ENCODE measurements at places on chromosomes 5 and 9.

DNA sequence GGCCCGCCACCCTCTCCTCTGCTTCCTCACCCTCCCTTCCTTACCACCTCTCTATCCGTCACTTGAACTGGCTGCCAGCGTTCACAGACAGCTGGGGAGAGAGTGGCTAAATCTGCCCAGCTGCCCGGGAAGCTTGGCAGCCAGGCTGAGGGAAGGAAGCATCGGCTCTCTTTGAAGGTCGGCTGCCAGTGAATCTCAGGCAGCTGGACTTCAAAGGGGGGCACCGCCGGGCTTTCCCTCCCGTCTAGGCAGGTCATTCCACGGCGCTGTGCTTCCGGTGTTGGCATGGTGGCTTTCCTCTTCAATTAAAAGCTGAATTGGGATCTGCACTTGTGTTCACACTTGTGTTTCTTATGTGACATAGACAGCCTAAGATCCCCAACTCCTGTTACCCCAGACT, 174.0 kb downstream of the GDNF start:
- peak; percentile 13 for ATAC-seq

DNA sequence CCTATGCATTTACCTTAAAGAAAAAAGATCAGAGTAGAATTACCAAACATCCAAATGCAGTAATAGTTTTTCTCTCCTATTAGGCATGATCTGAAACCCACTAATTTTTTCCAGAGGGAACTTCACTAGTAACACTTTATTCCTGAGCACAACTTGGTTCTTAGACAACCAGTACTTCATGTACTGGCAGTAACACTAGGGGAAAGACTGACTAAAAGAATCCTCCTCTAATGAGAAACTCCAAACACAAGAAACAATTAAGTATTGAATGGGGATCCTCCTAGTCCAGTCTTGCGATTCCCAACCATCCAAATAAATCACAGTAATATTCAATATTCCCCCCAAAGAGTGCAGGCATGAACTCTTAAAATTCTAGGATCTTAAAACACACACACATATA, 48.9 kb downstream of the ZNF608 start:
- no peak for ATAC-seq

- no peak for ATAC-seq
Measured at GRCh38 chr9:110842986-110843385, 174.4 kb downstream of the MUSK start.

DNA sequence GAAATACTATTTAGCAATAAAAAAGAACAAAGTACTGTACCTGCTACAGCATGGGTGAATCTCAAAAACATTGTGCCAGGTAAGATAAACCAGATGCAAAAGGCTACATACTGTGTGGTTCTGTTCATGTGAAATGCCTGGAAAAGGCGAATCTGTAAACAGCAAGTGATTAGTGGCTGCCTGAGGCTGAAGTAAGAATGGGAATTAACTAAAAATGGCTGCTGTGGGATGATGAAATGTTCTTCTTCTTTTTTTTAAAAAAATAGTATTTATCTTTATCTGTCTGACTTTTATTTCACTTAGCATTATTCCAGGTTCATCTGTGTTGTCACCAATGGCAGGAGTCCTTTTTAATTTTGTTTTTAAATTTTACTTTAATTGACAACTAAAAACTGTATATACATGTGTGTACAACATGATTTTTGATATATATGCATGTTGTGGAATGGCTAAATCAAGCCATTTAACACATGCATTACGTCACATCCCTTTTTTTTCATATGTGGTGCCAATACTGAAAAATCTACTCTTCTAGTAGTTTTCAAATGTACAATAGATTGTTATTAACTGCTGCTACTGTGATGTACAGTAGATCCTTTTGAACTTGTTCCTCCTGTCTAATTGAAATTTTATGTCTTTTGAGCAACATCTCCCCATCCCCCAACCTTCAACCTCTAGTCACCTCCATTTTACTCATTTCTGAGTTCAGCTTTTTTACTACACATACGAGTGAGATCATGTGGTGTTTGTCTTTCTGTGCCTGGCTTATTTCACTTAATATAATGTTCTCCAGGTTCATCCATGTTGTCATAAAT, 62.9 kb upstream of the TNFAIP8 start:
- no peak for ATAC-seq

DNA sequence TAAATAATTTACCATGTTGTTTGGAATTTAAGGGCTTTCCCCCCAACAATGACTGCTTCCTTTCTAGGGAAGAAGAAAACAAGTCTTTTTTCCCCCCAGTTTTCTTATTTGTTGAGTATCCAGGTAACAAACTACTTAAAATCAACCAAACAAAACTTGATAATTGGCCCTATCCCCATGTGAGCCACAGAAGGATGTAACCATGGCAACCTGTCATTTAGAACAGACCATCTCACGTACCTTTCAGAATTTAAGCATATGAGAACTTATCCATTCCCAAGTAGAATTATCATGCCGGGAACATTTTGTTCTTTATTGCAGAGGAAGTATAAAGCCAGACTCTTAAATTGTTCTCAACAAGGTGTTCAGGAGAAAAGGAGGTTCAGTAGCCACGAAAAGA, 392.3 kb downstream of the CETN3 start:
- no peak for ATAC-seq

- no peak for ATAC-seq
Measured at GRCh38 chr9:96522366-96522765, 72.4 kb downstream of the HABP4 start.

- no peak for ATAC-seq
Measured at GRCh38 chr5:101611039-101611438, 685.0 kb downstream of the SLCO4C1 start.

DNA sequence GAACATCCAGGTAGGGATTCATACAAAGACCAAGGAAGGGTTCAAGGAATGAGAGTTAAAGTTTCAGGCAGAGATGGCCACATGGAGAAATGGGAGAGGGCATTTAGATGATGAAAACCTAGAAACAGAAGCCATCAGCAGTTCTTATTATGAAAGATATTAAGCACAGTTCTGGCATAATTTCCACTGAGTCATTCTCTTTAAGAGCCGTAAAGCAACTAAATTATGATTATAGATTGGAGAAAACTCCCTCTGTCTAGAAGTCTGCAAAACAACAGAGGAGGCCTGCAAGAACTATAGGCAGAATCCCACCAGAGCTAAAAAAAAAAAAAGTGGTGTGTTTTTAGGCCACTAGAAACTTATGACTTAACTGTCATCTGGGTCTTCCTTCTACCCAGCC, 157.1 kb upstream of the MPDZ start:
- ATAC-seq, result no peak

DNA sequence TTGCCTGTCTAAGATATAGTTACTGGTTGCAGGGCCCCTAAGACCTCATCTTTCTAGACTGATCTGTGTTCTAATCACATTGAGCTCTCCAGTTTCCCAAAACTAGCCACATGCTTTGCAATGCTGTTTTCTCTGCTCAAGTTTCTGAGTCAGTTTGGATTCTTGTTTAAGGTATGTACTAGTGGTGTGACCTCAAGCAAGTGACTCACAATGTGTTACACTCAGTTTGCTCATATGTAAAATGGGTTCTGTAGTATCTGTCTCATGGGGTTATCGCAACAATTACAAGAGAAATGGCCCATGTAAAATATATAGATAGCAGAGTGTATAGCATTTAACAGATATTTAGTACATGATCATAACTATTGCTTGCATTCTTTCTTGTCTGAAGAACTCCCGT, 153.1 kb upstream of the ELL2 start:
- ATAC-seq, result peak; percentile 68

DNA sequence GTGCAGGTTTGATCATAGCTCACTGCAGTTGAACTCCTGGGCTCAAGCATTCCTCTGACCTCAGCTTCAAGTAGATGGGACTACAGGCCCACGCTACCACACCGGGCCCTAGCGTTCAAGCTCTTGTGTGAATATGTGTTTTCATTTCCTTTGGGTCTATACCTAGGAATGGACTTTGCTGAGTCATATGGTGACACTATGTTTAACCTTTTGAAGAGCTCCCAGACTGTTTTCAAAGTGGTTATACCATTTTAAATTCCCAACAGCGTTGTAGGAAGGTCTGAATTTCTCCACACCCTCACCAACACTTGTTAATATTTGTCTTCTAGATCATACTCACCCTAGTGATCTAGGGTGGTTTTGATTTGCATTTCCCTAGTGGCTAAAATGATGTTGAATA, 33.5 kb downstream of the FAF2 start:
- peak; percentile 11 for ATAC-seq

GRCh38 chr5:111232311-111233051, 8.3 kb downstream of the CAMK4 start:
- no peak for ATAC-seq

- ATAC-seq, result no peak
Measured at GRCh38 chr5:120507197-120507596, 43.1 kb downstream of the PRR16 start.

DNA sequence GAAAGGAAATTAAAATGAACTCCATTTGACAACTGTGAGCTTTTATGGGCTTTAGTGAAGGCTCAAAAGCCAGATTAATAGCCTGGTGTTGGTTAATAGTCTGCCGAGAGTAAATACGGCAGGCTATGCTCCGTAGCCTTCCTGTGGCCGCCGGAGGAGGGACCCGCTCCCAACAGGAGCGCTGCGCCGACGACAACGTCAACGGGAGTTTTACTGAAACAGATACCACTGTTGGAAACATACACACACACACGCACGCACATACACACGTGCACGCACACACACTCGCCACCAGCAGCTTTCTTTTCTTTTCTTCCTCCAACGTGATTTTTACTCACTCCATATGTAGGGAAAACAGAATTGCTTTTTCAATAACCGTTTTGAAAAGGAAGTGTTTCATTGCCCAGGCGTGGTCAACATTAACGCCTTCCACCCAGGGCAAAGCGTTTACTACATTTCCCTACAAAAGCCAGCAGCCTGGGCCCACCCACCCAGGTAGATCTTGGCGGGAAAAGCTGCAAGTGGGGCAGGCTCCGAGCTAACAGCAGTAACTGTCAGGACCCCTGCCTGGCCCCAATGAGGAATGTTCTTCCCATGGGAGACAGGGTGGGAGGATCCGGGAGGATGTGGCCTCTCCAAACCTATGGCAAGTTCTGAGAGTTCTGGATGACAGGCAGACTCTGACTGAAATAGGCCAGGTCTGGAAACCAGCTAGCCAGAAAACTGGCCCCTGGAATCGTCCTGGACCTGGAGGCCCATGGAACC, 72.3 kb downstream of the PAX5 start:
- no peak for ATAC-seq

GRCh38 chr9:87748881-87749280, 23.0 kb downstream of the CTSL start:
- peak; percentile 60 for ATAC-seq

GRCh38 chr9:347667-348292, 133.1 kb downstream of the DOCK8 start:
- ATAC-seq, result peak; percentile 33

DNA sequence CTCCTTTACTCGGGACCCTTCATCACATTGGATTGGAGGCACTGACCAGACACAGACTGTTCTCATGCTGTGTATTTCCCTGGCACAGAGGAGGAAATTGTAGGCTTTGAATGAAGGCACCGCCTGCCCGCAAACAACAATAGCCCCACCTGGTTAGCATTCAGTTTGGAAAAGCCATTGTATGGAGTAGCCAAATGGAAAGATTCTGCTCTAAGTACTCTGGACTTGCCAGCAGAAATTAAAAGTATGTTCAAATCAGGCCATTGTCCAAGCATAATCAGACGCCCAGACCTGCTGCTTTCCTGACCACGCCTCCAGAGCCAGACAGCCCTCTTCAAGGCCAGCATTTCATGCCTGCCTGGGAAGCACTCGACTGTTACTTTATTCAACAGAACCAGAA, 8.0 kb upstream of the SEMA4D start:
- no peak for ATAC-seq

DNA sequence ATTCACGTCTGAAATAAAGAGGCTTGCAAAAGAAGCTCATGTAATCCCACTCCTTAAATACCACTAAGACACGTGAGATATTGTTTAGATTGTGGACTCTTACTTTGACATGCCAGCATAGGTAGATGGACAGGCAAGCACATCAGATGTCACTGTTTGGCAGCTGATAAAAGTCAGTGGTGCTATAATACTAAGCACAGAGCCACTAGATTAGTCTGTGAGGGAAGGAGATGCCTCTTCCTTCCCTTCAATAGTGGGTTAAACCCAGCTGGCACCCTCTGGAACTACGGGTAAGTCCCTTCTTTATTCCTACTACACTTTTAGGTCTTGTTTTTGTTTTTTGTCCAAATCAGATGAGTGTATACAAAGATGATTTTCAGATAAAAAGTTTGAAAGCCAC, at the start of gene MYOT:
Gene MYOT (plus strand): TSS at position 197 of the 400 bp plus-strand sequence. CDS start 2,792 bp downstream, outside the sequence.
- ATAC-seq, result no peak

DNA sequence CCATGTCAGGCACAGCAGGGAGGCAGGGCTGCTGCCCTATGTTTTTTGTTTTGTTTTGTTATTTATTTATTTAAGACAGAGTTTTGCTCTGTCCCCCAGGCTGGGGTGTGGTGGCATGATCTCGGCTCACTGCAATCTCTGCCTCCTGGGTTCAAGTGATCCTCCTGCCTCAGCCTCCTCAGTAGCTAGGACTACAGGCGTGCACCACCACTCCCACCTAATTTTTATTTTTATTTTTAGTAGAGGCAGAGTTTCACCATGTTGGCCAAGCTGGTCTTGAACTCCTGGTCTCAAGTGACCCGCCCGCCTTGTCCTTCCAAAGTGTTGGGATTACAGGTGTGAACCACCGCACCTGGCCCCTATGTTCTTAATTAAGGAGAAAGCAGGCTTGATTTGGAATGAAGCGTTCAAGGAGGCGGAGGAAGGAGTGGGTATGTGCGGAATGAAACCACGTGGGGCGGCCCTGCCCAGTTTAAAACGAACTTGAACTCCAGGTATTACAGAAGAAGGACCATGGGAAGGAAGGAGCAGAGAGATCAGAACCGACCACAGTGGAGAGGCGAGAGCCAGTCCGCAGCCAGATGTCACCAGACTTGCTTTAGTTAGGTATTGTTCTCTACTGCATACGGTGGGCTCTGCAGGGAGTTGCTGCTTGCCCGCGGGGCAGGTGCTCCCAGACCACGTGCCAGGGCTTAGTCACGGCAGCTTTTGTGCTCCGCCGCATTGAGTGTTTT, 34.9 kb upstream of the EPB41L4B start:
- peak; percentile 49 for ATAC-seq

- no peak for ATAC-seq
Measured at GRCh38 chr5:139878093-139878492, 82.5 kb downstream of the PSD2 start.

DNA sequence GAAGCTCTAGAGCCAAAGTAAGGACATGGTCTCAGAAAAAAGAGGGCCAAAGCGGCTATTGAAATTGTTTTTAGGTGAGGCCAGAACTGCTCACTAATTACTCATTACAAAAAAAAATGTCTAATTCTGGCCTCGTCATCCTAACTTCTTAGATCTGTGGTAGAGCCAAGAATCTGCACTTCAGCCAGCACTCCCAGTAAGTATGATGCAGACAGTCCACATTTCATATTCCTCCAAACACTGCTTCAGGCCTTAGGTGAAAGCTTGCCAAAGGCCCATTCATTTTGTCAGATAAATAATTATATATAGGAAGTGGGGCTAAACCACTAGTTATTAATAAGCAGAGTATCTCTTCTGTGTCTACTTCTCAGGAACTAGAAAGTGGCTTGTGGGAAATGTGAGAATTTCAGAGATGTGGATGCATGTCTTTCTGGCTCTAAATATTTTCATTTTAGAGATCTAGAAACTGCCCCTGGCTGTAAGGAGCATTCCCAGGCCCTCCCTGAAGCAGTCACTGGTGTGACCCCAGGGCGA, 554.0 kb downstream of the TLE4 start:
- no peak for ATAC-seq

GRCh38 chr9:99013550-99013949, 69.8 kb downstream of the COL15A1 start:
- ATAC-seq, result no peak

All from esophagus mucosa (tissue), 1 donor.